NCI-H146 (cell line): ENCODE measurements at places on chromosomes 7 and 10.

- no peak for DNase-seq
These were observed 59.5 kb downstream of the TMEM130 start for GRCh38 chr7:98810153-98810802.

DNA sequence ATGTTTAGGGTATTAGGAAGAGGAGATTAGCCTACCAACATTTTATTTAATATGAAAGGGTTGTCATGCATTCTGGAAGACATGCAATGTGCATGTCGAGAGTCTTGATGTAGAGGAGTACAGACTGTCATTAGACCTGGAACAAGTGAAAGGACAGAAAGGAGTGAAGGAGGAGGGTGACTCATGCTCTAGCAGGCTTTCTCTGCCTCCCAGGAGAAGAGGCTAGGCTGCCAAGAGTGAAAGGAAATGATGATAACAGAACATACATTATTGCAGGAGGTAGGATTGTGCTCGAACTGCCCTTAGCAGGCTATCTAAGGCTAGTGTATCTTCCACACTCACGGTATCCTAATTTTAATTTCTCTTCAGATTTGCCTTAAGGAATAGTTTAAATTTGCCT lies 228.8 kb downstream of the EXOC4 start:
- DNase-seq: no peak

DNA sequence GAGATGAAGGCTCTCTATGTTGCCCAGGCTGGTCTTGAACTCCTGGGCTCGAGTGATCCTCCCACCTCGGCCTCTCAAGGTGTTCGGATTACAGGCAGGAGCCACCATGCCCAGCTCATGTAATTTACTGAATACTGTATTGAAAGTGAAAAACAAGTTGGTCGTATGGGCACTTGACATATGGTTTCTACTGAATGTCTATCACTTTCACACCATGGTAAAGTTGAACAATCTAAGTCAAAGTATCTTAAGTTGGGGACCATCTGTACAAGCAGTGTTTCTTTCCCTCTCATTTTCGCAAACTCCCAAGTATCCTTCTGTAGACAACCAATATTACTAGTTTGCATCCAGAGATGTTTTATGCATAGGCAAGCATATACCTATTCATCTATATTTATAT lies 116.6 kb downstream of the TMEM178B start:
- DNase-seq: no peak

DNA sequence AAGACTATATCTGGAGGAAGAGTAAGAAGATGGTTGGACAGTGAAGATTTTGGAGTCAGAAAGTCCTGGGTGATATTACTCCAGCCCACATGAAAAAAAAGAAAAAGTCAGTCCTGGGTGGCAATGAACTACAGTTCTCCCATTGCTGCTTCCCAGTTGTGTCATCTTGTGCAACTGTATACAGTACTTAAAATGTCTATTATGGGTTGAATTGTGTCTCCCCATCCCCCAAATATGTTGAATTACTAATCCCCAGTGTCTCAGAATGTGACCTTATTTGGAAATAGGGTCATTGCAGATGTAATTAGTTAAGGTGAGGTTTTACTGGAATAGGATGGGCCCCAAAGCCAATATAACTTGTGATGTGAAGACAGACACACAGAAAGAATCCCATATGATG lies 15.6 kb downstream of the SEC23IP start:
- no peak for DNase-seq

- peak; percentile 84 for DNase-seq
These were observed 9.0 kb upstream of the POR start for GRCh38 chr7:75905785-75906604.

GRCh38 chr7:29613100-29613499 lies 49.5 kb downstream of the PRR15 start:
- DNase-seq: no peak

GRCh38 chr10:32132357-32132946 lies 76.2 kb upstream of the KIF5B start:
- DNase-seq: no peak

DNA sequence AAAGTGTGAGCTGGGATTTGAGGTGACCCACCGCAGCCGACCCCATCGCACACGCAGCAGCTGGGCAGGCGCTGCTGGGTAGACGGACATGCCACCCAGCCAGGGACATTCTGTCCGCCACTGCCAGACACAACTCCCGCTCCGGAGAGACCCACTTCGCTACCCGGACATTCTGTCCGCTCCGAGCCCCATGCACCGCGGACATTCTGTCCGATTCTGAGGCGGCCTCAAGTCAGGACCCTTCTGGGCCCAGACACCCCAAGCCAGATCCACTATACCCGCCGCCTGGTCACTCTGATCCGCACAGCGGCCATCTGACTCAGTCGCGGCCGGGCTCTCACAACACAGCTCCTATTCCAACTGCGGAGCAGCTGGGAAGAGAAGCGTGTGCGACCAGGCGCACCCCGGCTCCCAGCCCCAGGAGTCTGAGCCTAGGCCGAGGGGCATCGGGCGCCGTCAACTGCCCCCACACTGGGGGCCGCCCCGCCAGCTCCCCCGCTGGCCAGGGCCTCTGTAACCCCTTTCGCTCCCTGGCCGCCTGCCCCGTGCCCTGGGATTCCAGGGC lies 763 bp downstream of the PITX3 start:
- DNase-seq: no peak

GRCh38 chr10:7679256-7679655 lies 12.5 kb upstream of the ITIH5 start:
- no peak for DNase-seq

DNA sequence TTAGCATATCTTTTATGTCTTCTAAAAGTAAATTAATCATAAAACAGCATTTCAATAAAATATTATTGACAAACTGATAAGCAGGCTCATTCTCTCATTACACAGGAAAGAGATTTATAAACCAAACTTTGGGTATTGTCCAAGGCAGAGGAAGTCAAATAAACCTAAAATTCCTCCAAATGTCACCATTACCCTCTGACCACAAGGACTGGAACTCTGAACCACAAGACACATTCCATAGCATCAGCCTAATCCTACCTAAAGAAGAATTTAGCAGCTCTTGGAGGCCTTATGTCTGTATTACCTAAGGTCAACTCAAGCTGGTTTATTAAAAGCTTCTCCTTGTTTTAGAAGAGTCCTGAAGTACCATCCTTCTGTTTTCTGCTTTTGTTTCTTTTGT lies 82.4 kb upstream of the SLC13A1 start:
- no peak for DNase-seq

- no peak for DNase-seq
These were observed 99.8 kb upstream of the HGF start for GRCh38 chr7:81869670-81870069.

DNA sequence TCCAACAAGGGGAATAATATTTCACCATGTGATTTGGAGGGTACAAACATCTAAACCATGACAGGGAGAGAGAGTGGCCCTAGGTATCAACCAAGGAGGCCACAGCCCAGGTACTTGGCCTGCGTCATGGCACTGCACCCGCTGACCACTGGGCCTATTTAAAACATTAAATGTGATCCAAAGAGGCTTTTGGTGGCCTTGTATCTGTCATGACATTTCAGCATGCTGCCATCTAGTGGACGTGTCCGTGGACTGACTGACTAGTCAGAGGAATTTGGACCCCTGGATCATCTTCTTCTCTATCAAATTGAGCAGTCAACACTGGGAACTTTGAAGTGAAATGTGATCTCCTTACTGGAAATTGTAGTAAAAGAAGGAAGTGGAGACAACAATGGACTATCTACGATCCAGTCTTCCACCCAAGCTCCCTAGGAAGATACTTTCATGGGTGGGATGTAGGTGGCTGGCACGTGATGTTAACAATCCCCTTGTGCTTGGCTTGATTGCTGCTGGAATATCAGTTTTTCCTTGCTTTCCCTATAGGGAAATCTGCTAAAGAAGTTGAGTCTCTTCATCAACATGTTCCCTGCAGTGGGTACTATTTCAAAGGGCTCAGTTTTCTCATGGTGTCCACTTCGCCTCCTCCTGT lies 24.6 kb upstream of the ITGA8 start:
- peak; percentile 76 for DNase-seq

GRCh38 chr10:118745056-118745455 lies 9.7 kb downstream of the CACUL1 start:
- DNase-seq: no peak

DNA sequence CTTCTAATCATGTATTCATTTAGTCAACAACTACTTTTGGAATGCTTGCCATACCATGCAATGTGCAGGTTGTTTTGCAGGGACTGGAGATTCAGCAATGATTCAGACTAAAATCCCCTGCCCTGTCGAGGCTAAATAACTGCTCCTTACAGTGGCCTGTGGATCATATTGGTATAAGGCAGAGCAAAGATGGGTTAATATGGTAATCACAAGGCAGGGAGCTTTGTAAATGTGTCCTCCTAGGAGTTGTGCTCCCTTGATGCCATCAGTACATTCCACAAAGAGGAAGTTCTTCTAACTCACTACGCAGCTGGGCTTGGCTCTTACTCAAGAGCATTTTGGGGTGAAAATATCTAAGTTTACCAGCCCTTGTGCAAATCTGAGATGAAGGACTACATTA lies 614 bp upstream of the IFIT2 start:
- DNase-seq: no peak

DNA sequence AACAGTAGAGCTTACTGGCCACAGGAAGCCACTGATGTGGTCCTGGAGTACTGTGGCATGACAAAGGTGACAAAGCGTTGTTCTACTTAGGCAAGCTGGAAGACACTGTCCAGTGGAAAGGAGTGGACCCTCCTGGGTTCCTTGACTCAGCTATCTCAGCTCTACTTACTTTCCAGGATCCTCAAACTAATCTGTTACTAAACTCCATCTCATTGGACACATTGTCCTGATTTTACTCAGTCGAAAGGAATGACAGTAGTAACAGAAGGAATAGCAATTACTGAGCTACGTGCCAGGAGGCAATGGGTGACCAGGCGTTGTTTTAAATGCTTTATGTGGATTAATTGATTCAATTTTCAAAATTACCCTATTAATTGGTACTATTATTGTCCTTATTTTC lies 41.6 kb downstream of the ABLIM1 start:
- DNase-seq: no peak

GRCh38 chr7:104137971-104138370 lies 69.8 kb downstream of the ORC5 start:
- DNase-seq: no peak

- no peak for DNase-seq
These were observed 160.9 kb upstream of the SMIM30 start for GRCh38 chr7:113279256-113279655.

GRCh38 chr7:7395785-7396184 lies 139.9 kb downstream of the COL28A1 start:
- no peak for DNase-seq

DNA sequence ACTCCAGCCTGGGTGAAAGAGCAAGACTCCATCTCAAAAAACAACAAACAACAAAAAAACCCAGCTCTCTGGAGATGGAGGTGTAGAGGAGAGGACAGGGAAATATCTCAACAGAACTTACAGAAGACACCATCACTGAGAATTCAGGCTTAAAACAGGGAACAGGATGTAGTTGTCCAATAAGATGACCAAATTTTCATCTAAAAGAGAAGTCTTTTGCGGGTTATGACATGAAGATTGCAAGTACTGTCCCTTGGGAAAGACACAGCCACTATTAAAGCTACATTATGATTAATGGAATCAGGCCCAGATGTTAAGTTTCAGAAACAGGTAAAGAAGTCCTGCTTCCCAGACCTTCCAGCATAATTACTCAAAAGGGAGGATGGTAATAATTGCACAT lies 235.2 kb upstream of the NRP1 start:
- DNase-seq: no peak

- DNase-seq: no peak
These were observed 73.1 kb upstream of the ITGB1 start for GRCh38 chr10:33031171-33031570.

DNA sequence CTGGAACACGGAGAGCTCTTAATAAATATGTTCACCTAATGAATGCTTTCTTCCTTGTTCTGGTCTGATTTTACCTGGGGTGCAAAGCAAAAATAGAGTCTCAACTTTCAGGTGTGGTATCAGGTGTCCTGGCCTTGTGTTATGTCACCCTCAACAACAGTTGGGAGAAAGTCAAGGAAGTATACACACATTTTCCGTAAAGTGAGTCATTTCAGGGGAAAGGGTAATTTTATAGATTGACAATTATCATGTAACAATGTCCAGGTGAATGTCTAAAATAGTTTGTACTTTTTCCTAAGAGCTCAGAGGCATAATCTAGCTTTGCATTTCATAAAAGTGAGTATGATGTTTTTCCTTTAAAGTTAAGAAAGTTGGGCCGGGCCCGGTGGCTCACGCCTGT lies 287.4 kb downstream of the SKIDA1 start:
- DNase-seq: peak; percentile 50

DNA sequence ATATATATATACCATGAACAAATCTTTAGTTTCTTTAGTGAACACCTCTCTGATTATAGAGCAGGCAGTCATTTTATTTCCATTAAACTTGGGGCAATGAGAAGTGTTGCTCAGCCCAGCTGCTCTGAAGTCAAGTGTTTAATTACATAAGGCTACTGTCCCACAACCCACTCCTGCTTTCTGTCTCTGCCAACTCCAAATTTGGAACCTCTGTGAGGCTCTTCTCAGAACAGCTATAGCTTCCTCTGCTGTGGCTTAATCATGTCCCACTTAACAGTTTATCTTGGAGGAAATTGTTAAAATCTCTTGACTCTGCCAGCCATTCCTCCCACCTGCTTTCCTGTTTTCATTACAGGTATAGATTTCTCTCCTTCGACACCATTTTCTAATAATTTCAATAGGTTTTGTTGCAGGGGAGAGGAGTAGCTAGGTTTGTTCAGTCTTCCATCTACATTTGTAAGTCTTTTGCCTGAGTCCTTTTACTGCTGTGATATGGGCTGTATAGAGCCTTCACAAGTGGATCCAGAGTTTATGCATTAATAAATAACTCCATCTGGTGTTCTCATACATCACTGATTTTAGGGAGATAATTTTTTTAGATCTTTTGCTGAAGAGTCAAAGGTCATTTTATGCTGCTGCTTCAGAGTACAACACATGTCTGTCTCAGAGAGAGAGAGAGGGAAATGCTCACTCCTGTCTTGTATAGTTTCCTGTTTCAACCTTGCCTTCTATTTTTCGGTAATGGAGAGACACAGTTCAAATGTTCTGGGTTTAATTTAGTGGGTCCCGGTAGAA lies 170.4 kb downstream of the WNT2 start:
- no peak for DNase-seq

DNA sequence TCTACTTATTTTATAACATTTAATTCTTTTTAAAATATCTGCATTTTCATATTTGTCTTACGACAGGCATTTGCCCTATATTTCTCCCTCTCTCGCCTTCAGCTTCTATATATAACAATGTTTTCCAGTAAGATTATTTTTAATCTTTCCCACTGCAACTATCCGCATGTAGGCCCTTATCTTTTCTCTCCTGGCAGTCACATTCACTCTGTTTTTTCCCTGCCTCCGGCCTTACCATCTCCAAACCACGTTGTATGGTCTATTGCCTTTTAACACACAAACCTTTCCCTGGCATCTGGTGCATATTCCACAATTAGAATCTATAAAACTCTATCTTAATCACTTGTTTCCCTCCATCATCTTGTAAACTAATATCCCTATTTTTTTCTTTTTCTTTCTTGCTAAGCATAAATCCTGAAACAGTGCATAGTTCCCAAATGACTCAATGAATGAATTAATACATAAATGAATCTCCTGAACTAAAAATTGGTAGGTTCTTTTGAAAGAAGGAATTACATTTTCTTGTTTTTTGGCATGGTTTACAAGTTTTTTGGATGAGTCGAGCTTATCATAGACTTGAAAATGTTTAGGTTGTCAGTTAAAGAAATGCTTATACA lies 173.2 kb downstream of the SEMA3A start:
- DNase-seq: no peak
